ENCODE measurements at places on chromosomes 1 and 21.

DNA sequence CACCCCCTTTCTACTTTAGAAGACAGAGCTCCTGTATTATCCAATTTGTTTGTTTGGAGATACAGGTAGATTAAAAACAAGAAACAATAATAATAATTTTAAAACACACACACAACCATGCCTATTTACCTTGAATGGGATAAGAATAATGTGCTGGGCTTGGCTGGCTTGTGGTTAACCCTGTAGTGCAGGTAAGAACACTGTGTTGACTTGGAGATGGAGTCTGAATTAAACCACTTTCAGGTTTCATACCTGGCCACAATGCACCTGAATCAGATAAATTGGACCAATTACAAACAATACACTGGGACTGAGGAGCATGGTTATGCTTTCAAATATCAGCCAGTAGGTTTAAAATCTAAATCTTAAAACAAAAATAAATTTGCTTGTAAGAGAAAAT, 60.8 kb downstream of the EYA3 start:
- DNase-seq = no peak

- DNase-seq = no peak
Observed at GRCh38 chr1:204190212-204191211, 5.8 kb downstream of the KISS1 start.

GRCh38 chr1:99811075-99811474, 39.1 kb upstream of the AGL start:
- no peak for DNase-seq

GRCh38 chr21:31659286-31659535, 282 bp upstream of the SOD1 start:
- no peak for DNase-seq

DNA sequence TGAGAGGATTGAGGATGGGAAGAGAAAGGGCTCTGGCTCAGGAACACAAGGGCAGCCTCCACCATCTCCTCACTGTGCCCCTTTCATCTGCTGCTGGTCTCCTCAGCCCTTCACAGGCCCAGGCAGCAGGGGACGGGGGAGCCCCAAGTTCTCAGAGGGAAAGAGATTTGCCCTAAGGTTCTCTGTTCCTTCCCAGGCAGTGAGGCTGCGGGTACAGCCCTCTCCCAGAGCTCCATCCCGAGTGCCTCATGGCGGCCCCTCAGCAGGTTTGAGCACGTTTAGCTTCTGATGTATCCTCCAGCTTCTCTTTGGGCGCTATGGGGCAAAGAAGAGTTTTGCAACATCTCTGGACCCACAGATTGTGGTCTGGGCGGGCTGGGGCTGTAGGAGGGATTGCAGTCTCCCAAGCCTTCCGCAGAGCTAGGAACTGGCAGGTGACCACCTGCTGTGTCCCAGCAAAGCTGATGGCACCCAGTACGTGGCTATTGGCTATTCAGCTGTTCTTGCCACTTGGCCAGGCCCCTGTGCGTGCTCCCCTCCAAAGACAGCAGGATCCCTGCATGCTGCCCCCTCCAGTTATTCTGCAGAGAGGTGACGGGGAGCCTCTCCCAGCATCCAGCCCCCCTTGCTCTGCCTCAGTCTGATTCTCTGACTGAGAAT, 10.1 kb downstream of the DISP3 start:
- DNase-seq = no peak

DNA sequence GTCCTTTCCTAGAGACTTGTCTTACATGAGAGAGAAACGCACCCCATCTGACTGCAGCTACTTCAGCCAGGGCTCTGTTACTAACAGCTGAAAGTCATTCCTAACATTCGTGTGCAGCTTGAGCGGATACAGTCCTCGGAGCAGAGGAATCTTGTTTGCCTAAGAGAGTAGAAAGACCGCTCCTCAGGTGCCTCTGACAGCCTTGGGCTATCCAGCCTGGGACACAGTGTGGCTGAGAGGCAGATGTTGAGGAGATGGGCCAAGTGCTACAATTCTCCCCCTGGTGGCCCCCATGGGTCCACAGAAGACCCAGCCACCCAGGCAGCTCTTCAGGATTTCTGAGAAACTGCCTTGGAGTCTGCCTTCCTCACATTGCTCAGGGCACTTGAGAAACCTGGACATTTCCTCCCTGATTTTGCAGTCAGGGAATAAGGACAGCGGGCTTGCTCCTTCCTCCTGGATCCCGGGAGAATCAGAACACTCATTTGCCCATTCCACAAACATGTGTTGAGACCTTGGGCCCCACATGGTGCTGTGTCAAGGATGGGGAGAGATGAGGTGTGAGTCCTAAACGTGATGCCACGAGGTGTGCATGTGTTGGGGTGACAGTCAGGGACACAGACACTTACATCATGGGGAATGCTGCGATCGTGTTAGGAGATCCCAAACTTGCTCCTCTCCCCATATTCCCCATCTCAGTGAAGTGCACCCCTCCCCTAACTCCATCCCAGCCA, 13.1 kb downstream of the TRIM62 start:
- no peak for DNase-seq

- no peak for DNase-seq
Observed at GRCh38 chr1:50181027-50181663, 72.4 kb downstream of the ELAVL4 start.

GRCh38 chr1:96944432-96945092, 223.0 kb downstream of the PTBP2 start:
- DNase-seq = no peak

- no peak for DNase-seq
Observed at GRCh38 chr1:22253012-22253790, 110.3 kb upstream of the WNT4 start.

GRCh38 chr1:30324251-30325084, 398.9 kb downstream of the MATN1 start:
- DNase-seq = peak; percentile 65

GRCh38 chr1:44318097-44319088, 36.7 kb downstream of the ERI3 start:
- no peak for DNase-seq

DNA sequence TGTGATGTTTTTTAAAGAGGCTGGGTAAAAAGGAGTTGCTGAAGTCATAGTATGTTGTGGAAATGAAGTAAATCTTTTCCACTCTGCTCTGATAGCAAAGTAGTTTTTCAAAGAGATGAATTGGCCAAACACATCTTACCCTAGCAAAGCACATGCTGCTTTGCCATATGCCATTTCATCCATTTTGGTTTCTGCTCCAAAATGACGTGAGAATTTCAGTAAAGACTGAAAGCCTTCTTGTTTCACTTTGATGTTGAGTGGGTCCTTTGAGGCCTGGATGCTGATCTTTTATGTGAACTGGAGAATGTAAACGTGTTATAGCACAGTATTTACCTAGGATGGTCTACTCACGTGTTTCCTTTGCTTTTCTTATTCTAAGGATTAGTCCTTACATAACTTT, 73.3 kb upstream of the PGD start:
- DNase-seq = no peak

- no peak for DNase-seq
Observed at GRCh38 chr1:6245869-6246496, 2.0 kb downstream of the HES3 start.

DNA sequence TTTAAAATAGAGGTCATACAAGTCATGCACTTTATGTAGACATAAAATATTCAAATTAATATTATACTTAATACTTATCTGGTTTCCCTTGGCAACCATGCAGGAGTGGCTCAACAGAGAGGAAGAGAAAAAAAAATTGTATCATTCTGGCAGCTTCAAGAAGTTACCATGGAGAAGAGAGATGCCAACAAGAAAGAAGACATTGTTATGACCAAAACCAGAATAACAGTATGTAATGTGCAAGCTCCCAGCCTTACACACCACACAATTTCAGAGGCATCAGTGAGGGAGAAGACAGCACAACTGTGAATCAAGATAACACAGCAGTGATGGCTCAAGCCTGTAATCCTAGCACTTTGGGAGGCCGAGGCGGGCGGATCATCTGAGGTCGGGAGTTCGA, 49.1 kb upstream of the RCOR3 start:
- no peak for DNase-seq

- no peak for DNase-seq
Observed at GRCh38 chr21:44508426-44508710, 31.6 kb downstream of the KRTAP10-1 start.

DNA sequence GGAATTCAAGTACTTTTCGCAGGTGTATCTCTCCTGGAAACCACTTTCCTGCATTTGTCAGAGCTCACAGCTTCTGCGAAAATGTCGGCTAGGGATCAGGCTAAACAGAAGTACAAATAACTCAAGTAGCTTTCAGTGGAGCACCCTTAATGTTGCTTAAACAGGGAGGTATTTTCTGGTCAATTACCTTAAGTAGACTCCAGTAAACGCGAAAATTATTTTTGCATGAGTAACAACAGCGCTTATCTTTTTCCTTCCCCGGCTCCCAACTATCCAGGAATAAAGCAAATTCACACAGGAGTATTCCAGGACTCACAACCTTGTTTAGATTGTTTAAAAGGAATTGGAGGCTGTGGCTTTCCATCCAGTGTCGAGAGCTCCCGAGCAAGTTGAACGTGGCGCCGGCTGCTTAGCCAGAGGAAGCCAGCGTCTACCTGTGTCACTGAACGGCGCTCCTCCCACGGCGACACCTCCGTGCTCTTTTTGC, 7.3 kb upstream of the SIM2 start:
- DNase-seq = no peak

DNA sequence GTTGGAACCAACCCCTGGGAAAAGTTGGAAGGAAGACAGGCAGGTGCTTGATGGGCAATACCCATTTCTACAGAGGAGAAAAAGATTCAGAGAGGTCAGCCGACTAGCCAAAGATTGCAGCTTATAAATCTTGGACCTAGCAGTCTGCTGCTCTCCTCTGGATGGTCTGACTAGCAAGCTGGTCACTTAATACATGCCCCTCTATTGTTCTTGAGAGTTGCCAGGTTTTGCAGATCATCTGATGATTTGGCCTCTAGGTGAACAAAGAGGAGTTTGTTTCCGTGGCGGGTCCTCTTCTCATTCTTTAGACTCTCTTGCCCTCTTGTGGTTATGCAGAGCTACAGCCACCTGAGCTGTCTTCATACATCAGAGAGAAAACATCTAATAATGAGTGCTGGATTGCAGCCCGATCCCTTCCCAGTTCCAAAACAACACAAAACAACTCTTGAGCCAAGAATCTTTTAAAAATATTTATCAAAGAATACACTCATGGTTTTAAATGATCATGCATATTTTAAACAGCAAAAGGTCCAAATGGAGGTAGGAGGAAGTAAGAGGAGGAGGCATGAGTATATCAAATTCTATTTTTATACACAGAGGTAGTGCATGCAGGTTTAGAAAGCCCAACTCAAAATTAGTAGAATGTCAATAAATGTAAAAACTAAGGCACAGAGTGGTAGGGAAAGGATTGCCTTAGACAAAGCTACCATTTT, 115.7 kb downstream of the SLC30A10 start:
- no peak for DNase-seq

DNA sequence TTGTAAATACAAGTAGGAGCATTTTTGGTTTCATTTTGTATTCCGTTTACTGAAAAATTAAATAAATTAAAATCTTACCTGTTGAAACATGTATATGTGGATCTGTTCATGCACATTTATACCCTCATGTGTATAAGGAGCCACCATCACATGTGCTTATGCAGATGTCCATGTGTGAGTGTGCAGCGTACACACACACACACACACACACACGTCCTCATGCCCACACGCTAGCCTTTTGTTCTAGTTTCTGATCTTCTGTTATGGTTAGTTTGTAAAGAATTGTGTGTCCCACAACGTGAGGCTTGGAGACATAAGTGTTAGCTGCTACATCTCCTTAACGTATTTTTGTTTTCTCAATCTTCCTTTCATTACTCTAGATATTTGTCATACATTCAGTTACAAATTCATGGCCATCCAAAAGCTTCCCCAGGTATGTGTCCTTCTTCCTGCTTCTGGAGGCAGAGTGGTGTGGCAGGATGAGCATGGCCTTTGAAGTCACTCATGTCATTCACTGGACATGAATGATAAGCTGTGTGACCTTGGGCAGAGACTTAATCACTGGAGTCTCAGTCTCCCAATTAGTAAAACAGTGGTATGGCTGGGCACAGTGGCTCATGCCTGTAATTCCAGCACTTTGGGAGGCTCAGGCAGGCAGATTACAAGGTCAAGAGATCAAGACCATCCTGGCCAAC, 54.6 kb downstream of the TENT5C start:
- no peak for DNase-seq

- no peak for DNase-seq
Observed at GRCh38 chr1:8876087-8876486, 2.4 kb downstream of the ENO1 start.

DNA sequence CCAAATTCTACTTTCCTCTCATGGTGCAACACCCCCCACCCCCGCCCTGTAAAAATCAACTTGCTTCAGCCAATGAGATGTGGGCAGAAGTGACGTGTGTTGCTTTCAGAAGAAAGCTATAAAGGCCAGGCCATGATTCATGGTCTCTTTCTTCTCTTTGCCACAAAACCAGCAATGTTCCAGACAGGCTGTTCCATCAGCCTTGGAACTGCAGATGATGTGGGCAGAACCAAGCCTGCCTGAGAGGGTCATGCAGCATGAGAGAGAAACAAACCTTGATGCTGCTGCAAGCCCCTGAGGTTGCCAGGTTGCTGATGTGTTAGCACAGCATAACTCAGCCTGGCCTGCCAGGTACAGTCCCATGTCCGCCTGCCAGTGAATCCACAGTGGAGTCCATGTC, 41.8 kb downstream of the MIS18A start:
- no peak for DNase-seq

DNA sequence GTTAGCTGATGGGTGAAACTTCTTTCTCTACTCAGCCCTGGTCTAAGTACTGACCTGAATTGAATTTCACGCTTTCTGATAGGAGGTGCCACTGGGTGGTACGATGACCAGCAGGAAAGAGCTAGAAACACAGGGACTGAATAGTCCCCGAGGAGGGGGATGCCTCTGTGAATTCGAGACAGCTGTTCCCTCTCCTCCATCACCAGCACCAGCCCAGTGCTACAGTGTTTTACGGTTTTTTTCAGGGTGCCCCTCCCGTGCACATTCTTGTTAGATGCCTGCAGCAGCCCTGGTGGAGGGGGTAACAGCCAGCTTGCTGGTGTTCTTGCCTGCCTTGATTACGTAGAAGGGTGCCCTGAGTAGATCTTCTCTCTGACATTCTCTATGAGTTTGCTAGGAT, 7.1 kb downstream of the HUNK start:
- DNase-seq = no peak

GRCh38 chr1:85313888-85314696, 37.7 kb upstream of the BCL10 start:
- DNase-seq = no peak

- DNase-seq = no peak
Observed at GRCh38 chr1:40425198-40425597, 25.1 kb upstream of the ZFP69B start.
